ENCODE measurements at places on chromosomes 2 and 18.
A peak's percentile ranks its signal among the peaks of the same experiment; 100 is the strongest.

DNA sequence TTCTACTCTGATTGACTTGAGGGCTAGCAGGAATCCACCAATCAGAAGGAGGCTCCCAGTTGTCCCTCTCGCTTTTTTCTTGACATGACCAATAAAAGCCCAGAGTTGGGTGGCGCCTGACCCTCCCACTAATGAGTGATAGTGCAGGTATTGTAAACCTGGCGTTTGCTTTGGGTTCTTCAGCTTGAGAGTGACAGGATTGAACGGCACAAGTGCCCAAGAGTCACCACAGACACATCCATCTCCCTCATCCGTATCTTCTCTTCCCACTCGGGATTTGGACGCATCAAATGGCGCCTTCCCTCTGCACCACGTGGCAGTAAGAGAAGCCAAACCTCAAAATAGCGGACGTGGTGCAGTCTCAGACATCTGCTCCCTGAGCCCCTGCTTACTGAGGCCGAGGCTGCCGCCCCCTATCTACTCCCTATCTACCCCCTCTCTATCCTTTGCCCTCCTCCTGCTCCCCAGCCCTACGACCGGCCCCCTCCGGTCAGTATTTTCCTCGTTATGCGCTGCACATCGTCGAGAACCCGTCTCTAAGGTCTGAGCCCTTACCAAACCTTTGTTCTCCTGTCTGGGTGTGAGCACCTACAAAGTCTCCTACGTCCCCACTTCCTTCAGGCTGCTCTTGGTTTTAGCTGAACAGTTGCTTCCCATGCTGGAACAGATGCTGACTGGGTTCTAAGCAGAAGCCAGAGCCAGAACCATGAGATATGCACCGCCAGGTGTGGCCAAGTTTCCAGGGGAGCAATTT is 881 bp upstream of the FAM161A start:
- DNase-seq: peak; percentile 88

- no peak for DNase-seq
Observed at GRCh38 chr2:153770359-153770991, 101.2 kb upstream of the GALNT13 start.

GRCh38 chr2:23149777-23150176 is 235.2 kb upstream of the KLHL29 start:
- no peak for DNase-seq

DNA sequence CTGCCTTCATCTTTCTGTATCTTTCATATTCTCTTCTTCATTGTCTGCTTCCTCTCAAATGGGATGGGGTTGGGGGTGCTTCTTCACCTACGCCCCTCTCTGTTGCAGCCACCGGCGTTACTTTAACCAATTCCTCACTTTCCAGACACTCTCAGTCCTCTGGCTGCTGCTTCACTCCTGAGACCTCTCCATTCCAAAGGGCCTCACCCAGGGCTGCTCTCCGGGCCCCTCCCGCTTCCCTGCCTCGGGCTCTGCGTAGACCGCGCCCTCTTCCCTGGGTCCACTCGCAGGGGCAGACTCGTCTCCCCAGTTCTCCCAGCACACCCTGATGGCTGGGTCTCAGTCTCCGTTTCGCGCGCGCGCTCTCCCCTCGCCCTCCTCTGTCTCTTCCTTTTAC is 926 bp downstream of the SERPINB8 start:
- no peak for DNase-seq

DNA sequence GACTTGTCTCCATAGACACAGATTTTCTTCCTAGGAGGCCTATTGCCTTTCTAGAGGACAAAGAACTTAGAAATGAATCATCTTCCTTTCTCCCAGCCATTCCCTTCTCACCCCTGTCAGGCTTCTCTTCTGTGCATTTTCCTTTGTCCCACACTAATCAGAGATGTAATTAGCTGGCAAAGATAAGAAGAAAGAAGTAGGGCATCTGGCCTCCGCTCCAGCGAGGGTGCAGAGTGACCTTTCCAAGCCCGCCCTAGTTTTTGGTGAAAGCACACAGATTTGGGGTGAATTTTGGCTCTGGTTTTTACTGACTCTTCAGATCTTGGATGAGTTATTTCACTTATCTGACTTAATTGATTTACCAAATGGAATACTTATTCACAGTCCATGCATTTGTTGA is 626.5 kb downstream of the ZEB2 start:
- DNase-seq: no peak

GRCh38 chr2:109373791-109374547 is 239.8 kb downstream of the SEPTIN10 start:
- DNase-seq: no peak

- DNase-seq: no peak
Observed at GRCh38 chr2:99818842-99819241, 323.5 kb downstream of the AFF3 start.

GRCh38 chr2:118773826-118774225 is 73.6 kb downstream of the EN1 start:
- no peak for DNase-seq

DNA sequence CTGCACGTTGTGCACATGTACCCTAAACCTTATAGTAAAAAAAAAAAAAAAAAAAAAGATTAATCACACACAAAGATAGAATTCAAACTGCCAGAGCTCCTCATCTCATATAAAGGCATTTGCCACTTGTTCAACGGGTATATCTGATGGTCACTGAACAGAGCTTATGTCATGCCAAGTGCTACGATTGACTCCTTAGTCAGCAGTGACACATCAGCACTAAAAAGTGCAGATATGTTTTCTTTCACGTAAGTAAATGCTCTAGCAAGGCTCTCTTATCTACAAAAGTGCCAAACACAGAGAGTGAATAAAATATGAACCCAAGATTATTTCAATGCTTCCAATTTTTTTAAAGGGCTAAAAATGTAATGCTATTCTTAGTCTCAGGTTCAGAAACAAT is 1.1 kb downstream of the LMAN1 start:
- DNase-seq: no peak
